Kidney (tissue), 22 donors: ENCODE measurements at places on chromosomes 6 and 20. TPM values are rescaled to one million over a fixed set of nuclear protein-coding genes. Genes with fewer than 3 reads are reported as not detected.

The GSTA2 gene
- 0.28 TPM for total RNA-seq

The SLC22A16 gene
- 0.79 TPM for total RNA-seq

The KHDC1L gene
- total RNA-seq, result not detected

DNA sequence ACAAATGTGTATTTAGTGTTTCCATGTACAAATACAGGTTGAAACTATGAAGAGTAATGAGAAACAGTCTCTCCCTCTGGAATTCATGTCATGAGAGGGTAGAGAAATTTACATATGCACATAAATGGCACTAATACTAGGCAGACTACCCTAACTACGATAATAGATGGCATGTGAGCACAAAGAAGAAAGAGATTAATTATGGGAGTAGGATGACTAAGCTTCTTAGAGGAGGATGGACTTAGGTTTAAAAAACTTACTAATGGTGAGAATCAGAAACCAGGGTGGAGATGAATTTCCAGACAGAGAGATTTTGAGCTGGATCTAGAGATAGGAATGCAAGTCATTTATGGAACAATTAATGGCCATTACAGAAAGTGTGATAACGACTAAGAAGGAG, 225.3 kb upstream of the HTR1E start:
- no peak for DNase-seq
- no peak overlapping the region for H3K4me3 ChIP-seq
- H3K4me1 ChIP-seq, result no peaks in the 10 kb centered on the region
- no peaks in the 10 kb centered on the region for H3K27me3 ChIP-seq
- H3K27ac ChIP-seq, result no peak overlapping the region

- H3K27me3 ChIP-seq, result no peaks in the 10 kb centered on the region
- DNase-seq, result no peak
- no peak overlapping the region for H3K27ac ChIP-seq
- H3K36me3 ChIP-seq, result no peaks in the 10 kb centered on the region
Observed at GRCh38 chr20:20188647-20189046, 136.3 kb downstream of the CFAP61 start.

- H3K27ac ChIP-seq, result no peak overlapping the region
- H3K27me3 ChIP-seq, result no peaks in the 10 kb centered on the region
- no peak overlapping the region for H3K4me3 ChIP-seq
- H3K4me1 ChIP-seq, result peaks cover 4% of the 10 kb centered on the region
Observed at GRCh38 chr6:107616775-107617174, 126.9 kb downstream of the SOBP start.

DNA sequence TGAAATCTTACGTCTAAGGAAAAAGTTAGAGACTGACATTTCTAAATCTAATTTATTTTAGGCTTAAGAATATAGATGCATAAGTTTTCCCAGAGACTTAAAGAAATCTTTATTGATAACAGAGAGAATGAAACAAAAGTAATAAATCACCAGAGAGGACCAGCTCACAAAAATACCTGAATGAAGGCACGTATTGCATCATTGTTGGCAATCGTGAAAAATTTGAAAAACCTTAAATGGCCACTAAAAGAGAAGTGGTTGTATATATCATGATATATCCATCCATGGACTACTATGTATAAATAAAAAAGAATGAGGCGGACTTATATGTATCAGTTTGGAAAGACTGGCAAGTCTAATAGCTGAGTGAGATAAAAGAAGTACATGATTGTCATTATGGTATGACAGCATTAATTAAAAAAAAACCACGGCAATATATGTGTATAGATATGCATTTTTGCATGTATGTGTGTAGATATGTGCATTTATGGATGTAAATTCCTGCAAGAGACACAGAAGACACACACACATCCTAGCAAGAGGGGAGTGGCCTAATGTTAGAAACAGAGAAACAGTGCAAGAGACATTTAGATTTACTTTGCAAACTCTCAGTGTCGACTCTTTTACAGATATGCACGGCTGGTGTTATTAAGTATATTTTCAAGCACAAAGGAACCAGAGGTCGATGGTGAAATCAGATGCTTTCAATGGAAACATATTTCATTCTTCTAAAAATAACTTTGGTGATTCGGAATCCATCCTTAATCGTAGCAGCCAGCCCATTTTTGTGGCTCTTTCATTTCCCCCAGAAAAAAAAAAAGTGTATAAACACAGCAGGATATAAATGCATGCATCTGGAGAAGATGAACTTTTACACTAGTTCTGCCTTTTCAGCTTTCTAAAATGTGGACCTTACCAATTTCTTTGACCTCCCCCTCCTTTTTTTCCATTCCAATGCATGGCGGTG, 156.1 kb upstream of the SALL4 start:
- no peaks in the 10 kb centered on the region for H3K4me1 ChIP-seq
- H3K27me3 ChIP-seq, result no peaks in the 10 kb centered on the region
- no peak overlapping the region for H3K27ac ChIP-seq
- no peak overlapping the region for H3K4me3 ChIP-seq
- no peaks in the 10 kb centered on the region for H3K36me3 ChIP-seq
- DNase-seq, result no peak
